ENCODE measurements at places on chromosomes 4 and X. TPM values are rescaled to one million over a fixed set of nuclear protein-coding genes. Genes with fewer than 3 reads are reported as not detected.

GRCh38 chr4:13302876-13303275 is 181.3 kb downstream of the RAB28 start:
- no peak for ATAC-seq

- peak; percentile 78 for ATAC-seq
Measured at GRCh38 chr4:37601531-37601930, 84.6 kb downstream of the RELL1 start.

DNA sequence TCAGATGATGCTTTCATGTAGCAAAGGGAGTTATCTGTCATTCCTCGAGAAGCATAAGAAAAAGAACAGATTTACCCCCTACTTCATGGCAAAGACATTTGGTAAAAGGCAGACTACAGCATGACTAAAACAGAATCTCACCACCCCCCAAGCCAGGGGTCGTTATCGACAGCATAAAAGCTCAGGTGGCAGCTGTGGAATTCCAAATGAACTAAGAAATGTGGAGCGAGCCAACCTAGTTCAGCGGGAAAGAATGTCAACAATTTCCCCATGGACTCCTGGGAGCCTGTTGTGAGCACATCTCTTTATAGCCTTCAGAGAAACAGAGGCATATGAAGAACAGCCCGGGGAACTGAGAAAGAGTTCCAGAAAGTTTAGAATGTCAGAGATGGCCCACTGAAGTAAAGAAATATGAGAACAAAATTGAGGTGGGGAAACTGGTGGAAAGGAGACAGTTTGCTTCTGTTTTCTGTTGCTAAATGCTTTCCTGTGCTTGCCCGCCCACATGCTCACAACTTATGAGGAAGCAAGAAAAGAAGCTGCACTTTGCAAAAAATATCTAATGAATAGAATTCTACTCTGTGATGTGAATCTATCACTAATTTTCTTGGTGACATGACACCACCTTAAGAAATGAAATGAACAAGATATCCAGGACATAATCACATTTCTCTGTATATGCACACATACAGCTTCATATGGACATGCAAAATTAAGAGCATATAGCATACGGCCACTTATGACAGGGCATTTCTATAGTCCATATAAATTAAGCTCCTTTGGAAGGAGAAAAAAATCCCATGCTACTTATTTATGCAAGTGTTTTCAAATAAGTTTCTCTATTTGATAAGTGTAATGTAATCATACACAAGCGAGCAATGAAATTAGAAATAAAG is 135.3 kb upstream of the MID1 start:
- ATAC-seq = no peak

SLC49A3 gene
- total RNA-seq = 2.7 TPM

AVPR2 gene
- 0.20 TPM for total RNA-seq

GRCh38 chr4:24917076-24917856 is 4.4 kb upstream of the CCDC149 start:
- no peak for ATAC-seq

PSAPL1 gene
- total RNA-seq = not detected

STARD8 gene
- 0.96 TPM for total RNA-seq

DNA sequence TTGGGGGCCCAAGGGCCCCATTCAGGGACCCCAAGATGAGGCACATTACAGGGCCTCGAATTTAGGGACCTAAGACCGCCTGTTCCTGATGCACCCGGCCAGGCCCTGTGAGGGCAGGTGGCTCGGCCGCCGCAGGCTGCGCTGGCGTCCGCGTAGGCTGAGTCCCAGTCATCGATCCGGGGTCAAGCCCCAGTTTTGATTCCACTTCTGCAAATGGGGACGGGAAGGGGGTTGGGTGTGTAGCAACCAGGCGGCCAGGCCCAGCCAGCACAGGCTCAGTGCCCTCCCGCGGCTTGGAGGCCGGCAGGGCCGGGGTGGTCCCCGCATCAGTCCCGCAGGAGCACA is 327 bp downstream of the PNPLA4 start:
- ATAC-seq = no peak

DNA sequence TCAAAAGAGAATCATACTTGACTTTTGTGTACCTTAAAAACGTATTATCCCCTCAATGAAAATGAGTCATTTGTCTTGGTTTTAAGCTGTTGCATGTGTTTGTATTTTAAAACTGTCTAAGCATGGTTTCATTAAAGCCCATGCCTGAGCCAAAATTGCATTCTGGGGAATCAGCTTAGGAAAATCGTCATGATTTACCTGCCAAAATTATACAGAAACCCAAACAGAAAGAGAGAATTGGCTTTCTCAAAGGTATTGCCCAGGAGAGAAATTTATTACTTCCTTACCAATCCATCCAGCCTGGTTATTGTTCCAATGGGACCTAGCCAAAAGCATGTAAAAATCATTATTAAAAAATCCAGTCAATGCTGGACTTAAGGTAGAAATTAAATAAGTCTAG is 37.6 kb downstream of the GPR174 start:
- ATAC-seq = no peak

PDHA2 gene
- not detected for total RNA-seq

GRCh38 chr4:85228264-85228663 is 246.7 kb upstream of the ARHGAP24 start:
- no peak for ATAC-seq

GRCh38 chrX:100695302-100695701 is 36.6 kb downstream of the SYTL4 start:
- peak; percentile 13 for ATAC-seq

ZNF630 gene
- 1.4 TPM for total RNA-seq

GPR119 gene
- not detected for total RNA-seq
